ENCODE measurements at places on chromosomes 7 and 10.

DNA sequence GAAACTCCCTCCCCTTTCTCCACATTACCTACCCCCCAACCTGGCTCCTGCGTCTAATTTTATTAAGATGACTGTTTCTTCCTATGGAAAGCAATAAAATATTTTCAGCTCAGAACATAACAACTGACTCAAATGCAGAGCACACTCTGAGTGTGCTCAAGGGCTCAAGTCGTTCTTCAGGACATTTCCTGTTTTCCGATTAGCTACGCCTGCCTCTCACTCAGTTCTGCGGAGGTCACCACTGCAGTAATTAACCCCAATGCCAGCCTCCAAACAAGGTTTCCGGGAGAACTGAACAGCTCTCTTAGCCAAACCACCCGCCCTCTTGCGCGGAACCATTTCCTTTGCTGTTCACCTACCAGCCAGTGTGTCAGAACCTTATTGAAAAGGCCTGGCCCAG lies 19.3 kb downstream of the MYOF start:
- DNase-seq = no peak

- DNase-seq = no peak
Observed at GRCh38 chr7:134927076-134927475, 59.2 kb upstream of the AGBL3 start.

GRCh38 chr10:78777867-78778266 lies 290.9 kb upstream of the ZMIZ1 start:
- no peak for DNase-seq

DNA sequence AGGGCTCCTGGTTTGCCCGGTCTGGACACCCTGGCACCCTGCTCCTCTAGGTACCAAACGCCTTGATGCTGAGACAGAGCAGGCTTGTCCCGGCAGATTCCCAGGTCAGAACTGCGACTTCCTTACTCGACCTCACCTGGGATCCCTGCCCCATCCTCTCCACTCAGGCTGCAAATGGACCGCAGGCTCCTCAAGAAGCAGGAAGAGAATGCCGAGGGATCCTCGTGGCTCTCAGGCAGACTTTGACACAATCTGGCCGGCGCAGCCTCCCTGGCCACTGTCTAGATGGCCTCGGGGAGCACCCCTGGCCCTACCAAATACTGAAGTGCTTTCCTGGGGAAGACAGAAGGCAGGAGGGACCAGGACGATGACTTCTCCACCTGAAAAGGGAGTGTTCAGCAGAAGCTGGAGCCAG lies 421 bp upstream of the NODAL start:
- DNase-seq = no peak

DNA sequence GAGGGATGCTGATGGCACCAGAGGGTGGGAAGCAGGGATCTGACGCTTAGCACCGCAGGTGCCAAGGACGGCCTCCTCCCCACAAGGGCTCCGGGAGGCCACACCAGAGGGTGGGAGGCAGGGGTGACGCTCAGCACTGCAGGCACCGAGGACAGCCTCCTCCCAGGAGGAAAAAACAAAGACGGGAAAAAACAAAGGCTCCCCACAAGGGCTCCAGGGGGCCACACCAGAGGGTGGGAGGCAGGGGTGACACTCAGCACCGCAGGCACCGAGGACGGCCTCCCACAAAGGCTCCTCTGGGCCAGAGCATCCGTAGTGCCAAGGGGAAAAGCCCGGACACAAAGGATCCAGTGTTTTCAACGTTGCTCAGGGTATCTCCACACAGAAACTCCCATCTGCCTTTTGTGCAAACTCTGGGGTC lies 25.6 kb downstream of the DIP2C start:
- no peak for DNase-seq

DNA sequence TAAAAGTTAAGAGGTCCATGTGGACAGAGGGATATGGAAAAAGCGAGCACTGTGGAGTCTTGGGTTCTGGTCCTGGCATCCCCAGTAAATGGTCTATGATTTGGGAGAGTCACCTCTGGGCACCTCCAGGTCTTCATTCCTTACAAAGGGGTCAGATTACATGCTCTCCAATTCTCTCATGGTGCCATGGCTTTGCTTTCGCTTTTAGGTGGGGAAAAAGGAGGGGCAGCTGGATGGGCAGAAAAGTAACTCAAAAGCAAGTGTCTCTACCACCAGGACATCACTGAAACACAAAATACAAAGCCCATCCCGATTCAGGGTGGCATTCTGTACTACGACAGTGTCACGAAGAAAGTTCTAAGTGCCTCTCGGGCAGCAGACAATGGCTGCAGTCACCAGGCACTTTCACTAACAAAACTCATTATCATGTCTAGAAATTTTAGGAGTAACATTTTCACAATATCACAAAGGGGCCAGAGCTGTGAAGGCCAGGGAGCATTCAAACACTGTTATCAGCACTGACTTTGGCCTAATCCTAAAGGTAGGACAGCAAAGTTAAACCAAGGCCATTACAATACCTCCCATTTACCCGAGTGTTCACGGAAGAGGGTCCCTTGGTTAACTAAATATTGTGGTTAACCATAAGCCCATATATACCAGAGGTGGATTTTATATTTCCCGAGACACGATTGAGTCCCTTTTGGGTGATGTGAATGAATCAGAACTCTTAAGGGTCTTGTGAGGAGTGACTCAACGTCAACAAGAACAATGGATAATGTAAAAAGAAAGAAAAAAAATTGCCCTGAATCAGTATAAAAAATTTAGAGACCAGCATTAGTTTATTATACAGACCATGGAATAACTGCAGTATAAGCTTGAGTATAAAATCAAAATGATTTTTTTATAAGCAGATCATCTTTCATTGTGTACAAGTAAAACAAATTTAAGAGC lies 2.5 kb downstream of the PSAP start:
- DNase-seq = no peak

- DNase-seq = no peak
Observed at GRCh38 chr7:104898434-104898833, 115.6 kb upstream of the KMT2E start.

GRCh38 chr10:50635286-50635685 lies 11.5 kb upstream of the SGMS1 start:
- DNase-seq = no peak
